ENCODE measurements at places on chromosomes 3 and 15.
A peak's percentile ranks its signal among the peaks of the same experiment; 100 is the strongest.

DNA sequence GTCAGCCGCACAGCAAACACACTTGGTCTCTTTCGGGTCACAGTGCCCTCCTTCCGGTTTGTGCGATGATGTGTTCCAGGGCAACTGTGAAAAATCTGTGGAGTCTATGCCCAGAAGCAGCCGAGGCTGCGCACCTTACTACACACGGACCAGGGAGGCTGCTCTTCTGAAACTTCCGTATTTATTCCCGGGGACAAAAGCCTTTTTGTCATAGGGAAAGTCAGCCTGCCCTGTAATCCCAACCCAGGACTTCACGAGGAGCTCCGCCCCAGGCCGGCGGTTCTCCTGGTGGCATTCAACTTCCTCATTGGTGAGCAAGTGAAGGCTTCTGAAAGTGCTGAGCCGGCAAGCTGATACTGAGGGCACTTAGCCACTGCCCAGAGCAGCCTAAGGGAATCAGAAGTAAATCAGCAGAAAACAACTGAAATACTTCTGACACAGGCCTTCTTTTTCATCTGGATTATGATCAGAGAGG lies 126.5 kb downstream of the FMN1 start:
- DNase-seq: peak; percentile 31

DNA sequence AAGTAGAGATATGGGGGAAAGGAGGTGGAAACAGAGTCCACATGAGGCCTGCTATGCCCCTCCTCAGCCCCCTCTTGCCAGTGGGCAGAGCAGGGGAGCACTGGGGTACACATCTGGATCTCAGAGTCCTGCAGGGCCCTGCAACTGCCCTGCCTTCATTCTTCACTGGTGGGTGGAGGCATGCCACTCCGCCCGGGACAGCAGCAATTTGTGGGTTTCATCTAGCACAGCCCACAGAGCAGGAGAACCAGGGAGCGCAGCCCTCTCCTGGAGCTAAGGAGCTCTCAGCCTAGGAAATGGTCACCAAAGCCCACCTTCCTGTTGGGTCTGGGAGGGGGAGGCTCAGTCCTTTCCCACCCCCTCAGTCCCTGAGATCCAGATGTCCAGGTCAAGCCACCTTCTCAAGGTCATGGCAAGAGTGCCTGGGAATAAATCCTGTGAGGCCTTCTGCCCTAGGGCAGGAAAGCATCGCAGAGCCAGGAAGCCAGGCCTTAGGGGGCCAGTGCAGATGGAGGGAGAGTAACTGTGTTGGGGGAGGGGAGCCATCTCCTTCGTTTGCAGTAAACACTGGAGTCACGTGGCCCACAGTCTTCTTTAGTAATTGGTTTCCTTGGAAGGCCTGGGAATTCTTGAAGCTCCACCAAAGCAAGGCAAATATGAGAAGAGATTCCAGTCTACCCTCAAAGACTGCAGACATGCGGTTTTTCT lies 31.0 kb downstream of the ANP32A start:
- peak; percentile 87 for DNase-seq

DNA sequence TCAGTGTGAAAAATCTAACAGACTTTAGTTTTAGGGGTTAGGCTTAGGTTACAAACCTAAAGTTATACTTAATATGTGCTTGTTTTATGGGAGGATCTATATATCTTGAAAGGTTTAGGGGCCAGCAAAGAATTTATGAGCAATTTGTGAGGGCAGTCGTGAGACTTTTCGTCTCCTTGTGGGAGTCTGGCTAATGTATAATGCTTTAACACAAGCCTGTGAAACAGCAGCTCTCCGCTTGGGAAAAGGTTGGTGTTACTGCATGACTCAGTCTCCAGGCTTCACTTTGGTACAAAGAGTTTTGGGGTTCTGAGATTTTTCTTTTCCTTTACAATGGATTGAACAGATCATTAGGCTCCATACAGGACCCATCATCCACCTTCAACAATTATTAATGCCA lies 79.0 kb upstream of the MFGE8 start:
- no peak for DNase-seq

- no peak for DNase-seq
Measured at GRCh38 chr3:62502315-62503300, 129.3 kb upstream of the FEZF2 start.

DNA sequence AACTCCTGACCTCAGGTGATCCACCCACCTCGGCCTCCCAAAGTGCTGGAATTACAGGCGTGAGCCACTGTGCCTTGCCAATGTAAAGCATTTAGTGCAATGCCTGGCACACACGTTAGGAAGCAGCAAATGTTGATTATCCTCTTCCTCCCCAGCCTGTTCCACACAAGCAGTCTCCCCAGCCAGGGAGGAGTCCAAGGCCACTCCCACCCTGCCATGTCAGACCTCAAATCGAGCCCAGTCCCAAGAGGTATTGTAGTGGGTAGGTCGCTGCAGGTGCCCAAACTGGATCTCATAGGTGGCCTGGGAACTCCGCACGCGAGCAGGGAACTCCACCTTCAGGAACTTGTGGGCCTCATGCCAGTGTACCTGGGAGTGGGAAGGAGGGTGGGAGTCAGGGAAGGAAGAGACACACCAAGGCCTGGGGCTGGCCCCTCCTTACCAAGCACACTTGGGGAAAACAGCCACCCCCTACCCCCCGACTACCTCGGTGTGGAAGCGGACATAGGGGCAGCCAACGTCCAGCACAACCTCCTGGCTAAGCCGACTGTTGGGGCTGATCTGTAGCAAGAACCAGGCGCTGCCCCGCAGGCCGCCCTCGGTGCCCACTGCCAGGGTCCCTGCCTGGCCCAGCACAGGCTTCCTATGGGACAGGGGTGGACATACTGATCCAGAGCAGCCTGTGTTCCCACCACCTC lies 10.3 kb downstream of the MAN2C1 start:
- DNase-seq: no peak

GRCh38 chr3:100653604-100654294 lies 44.3 kb downstream of the ADGRG7 start:
- no peak for DNase-seq

DNA sequence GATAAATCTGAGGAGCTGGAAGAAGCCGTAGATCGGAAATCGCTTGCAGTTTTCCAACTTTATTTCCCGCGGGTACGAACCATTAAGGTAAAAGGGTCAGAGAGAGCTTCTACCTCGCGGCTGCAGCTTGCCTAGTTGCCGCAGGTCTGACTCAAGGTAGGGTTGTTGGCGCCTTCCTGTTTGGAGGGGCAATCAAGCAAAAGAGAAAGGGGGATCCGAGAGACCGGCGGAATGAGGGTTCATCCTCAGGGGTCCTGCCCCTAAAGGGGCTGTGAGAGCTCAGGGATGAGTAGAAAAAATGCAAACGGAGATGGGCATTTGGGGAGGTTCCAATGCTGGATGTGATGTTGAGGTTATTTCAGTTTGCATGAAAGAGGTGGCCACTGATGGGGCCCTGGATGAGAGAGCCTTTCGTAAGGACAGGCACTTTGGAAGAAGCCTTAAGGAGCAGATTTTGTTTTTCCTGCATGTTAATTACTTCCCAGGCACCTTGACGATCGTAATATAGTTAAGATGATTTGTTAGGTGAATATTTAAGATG lies 265.4 kb downstream of the CGGBP1 start:
- no peak for DNase-seq

GRCh38 chr3:60610441-60611112 lies 640.7 kb downstream of the FHIT start:
- peak; percentile 81 for DNase-seq

GRCh38 chr3:169362301-169362700 lies 301.2 kb downstream of the MECOM start:
- peak; percentile 64 for DNase-seq

DNA sequence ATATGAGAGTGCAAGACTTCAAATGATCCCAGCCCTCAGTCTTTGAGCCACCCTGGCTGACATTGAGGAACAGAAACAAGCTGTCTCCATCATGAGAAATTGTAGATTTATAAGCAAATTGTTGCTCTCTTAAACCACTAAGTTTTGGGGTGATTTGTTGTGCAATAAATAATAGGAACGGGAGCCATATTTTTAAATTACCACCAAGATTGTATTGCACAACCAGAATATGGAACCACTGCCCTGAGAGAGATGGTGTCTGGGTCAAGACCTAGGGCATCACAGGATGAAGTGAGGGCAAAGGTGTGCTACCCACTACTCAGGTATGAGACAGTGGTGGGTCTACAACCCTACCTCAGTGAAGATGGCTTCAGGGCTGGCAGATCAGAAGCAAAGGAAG lies 2.3 kb upstream of the CFAP92 start:
- no peak for DNase-seq

GRCh38 chr15:60760646-60761504 lies 281.9 kb upstream of the ICE2 start:
- peak; percentile 56 for DNase-seq

DNA sequence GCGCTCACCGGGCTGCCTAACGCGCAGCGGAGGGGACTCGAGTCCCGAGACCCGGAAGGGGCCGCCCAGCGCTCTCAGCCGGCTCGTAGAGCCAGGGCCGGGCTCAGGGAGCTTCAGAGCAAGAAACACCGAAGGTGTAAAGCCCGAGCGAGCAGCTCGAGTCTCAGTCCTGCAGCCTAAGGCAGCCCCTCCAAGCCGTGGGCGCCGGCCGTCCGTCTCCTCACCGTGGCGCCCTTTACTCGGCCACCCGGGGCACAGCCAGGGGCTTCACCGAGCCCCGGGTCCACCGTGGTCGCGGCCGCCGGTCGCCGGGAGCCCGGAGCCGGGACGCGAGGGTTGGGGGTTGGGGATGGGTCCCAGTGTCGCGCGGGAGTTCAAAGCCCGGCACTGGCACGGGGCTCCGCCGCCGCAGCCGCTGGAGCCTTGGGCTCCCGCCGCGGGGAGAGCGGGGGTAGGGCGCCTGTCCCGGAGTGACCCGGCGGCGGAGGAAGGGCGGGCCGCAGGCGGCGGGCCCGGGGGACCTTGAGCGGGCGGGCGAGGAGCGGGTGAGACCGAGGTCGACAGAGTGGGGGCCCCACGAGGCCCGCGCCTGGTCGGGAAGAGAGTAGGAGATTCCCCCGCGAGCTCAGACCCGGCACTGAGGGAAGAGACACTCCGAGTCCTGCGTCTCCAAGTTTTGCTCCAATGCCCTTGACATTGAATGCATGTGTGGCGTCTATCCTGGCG lies 26.9 kb upstream of the THRB start:
- peak; percentile 58 for DNase-seq

- no peak for DNase-seq
Measured at GRCh38 chr3:71646971-71647370, 63.4 kb upstream of the FOXP1 start.

GRCh38 chr3:23387286-23387918 lies 184.3 kb downstream of the UBE2E2 start:
- DNase-seq: no peak

GRCh38 chr3:18308096-18308650 lies 117.0 kb downstream of the SATB1 start:
- no peak for DNase-seq

DNA sequence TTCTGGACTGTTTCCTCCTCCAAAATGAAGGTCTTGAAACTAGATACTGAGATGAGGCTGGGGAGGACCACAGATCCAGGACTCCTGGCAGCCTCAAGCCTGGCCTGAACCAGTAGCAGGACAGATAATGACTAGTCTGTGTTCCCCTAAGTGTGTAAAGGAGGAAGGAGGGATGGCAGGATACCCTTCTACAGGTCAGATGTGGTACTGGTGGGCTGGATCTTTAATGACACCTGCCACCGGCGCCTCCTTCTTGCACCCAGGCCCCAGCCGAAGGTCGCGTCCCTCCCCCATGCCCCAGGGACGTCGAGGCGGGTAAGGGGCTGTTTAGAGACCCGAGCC lies 556 bp downstream of the USP19 start:
- peak; percentile 15 for DNase-seq

DNA sequence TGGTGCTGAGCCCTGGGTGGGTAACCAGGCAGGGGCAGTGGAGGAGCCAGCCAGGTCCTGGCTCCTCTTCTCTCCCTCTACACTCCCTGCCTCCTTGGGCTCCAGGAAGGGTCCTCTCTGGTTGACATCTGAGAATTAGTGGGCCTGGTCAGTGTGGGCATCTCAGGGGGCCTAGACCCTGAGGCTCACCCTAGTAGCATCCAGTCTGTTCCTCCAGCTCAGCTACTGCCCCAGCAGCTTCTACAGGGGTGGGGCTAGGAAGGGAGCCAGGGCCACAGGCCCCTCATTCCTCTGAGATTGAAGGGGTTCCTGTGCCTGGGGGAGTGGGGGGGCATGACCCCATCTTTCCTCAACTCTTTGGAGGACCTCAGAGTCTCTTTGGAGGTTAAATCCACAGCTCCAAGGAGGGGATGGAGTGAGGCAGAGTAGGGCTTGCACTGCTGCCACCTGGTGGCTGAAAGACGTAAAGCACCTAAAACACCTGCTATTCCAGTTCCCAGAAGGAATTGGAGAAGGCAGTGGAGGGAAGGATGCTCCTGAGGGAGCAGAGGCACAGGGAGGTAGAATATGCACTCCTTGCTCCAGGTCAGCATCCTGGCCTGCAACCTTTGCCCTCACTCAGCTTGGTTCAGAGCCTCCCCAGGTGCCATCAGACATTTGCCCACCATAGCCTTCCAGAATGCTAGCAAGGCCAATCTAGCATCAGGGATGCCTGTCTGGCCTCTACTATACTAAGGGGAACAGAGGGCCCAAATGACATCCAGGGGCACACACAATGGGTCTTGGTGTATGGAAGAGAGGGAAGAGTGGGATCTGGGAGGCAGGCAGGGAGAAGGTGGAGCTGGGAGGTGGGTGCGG lies 25.1 kb downstream of the C3orf18 start:
- DNase-seq: peak; percentile 68

DNA sequence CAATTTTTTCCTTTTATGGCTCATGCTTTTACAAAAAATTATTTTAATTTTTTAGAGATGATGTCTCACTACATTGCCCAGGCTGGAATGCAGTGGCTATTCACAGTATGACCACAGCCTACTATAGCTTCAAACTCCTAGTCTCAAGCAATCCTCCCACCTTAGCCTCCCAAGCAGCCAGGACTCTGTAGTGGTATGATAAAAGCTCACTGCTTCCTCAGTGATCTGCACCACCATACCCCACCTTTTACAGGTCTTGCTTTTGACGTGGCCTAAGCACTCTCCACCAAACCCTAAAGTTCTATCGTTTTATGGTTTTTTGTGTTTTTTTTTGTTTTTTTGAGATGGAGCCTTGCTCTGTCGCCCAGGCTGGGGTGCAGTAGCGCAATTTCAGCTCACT lies 14.0 kb upstream of the TMF1 start:
- DNase-seq: no peak

DNA sequence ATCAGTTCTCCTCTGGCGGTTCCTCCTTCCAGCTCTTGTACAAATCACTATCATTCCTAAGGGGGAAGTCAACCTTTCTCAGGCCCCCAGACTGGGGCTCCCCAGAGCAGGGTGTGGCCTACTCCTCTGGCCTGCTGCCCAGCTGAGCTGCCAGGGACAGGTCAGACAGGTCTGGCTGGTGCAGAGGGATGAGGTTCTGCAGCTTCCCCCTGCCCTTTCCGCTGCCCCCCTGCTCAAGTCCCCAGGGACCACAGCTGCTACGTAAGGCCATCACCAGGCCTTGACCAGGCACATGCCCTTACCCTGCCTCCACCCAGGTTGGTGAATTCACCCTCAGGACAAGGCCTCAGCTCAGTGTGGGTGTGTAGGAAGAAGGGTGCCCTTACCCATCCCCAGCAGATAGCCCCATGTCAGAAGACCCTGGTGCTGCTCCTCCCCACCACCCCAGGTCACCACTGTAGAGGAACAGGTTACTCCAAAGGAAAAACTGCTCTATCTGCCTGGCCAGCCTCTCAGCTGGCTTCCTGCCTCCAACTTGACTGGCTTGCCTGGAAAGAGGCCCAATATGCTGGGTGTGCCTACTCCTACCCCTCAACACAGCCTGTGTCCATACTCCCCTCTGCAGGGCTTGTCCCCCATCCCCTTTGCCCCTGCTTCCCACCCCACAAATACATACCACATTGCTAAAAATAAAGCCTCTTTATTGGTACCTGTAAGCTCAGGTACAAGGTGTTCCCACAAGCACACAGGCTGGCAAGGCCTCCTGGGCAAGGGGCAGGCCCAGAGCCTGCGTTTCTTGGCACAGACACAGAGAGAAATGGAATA lies 12.0 kb downstream of the CSRNP1 start:
- peak; percentile 60 for DNase-seq

GRCh38 chr3:78812166-78812565 lies 955.6 kb downstream of the ROBO1 start:
- DNase-seq: no peak
